ENCODE measurements at places on chromosomes 5 and 9. TPM values are rescaled to one million over a fixed set of nuclear protein-coding genes. Genes with fewer than 3 reads are reported as not detected.

DNA sequence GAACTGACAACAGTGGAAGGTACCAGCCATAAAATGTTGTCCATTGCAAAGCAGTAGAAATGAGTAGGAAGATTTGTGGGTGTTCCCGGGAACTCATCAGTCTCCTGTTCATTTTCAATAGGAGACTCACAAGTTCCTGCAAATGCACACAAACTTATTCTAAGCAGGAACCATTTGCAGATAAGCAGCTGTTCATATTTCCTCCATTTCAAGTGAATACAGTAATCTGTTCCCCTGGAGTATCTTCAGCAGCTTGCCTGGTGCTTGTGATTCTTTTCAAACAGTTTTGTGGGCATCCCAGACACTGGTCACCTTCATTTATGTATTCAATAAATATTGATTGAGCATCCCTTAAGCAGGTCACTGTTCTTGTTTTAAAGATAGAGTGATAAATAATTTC lies 1315.5 kb upstream of the C9orf72 start:
- no peak for DNase-seq
- no peak overlapping the region for H3K4me3 ChIP-seq
- no peaks in the 10 kb centered on the region for H3K36me3 ChIP-seq
- H3K27me3 ChIP-seq = no peaks in the 10 kb centered on the region
- no peak overlapping the region for H3K27ac ChIP-seq

DNA sequence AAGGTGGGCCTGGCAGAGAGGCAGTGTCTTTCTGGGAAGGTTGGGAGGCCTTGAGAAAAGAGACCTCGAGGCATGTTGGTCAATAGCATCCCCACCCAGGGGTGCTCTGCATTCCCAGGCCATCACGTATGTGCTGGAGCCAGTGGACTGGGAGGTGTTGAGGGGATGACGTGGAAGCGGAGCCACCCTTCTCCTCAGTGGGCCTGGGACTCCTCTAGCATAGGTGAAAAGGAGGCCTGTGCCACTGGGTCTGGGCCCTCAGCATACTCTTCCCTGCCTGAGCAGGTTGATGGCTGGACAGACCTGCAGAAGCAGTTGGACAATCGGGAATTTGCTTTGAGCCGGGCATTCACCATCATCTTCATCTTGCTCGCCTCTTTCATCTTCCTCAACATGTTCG lies 25.5 kb downstream of the PITX1 start:
- no peak overlapping the region for H3K4me3 ChIP-seq
- no peak for DNase-seq
- H3K27ac ChIP-seq = no peak overlapping the region
- no peaks in the 10 kb centered on the region for H3K36me3 ChIP-seq
- H3K4me1 ChIP-seq = no peaks in the 10 kb centered on the region

Gene NELFB
- 20.4 TPM for total RNA-seq

GRCh38 chr9:112233769-112234168 lies 58.7 kb upstream of the SUSD1 start:
- H3K27me3 ChIP-seq = no peaks in the 10 kb centered on the region
- DNase-seq = no peak
- no peak overlapping the region for H3K27ac ChIP-seq

Gene NEUROG1
- 0.14 TPM for total RNA-seq

- no peaks in the 10 kb centered on the region for H3K27me3 ChIP-seq
- no peak overlapping the region for H3K27ac ChIP-seq
- H3K4me3 ChIP-seq = no peak overlapping the region
These were observed 28.1 kb upstream of the DAB2 start for GRCh38 chr5:39452846-39453245.

- no peaks in the 10 kb centered on the region for H3K36me3 ChIP-seq
- H3K4me1 ChIP-seq = no peaks in the 10 kb centered on the region
- H3K27me3 ChIP-seq = no peaks in the 10 kb centered on the region
These were observed 58.0 kb downstream of the ANKRD33B start for GRCh38 chr5:10621832-10622231.

DNA sequence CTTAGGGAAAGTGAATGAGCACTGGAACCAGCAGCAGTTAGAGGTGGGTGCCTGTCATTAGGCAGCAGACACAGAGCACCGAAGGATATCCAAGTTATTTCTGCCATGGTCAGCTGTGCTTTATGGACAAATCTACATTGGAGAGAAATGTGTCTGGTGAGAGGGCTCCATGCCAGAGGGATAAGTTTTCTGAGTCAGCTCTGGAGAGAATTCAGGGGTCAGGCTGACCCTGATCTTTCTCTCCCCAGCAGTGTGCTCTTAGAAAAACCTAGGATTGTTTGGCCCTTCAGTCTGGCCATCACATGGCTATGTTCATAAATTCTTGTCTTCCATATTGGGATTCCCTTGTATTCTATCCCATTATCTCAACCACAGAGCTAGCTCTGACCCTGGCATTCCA lies 8.9 kb upstream of the IL17B start:
- no peaks in the 10 kb centered on the region for H3K36me3 ChIP-seq
- H3K27ac ChIP-seq = no peak overlapping the region
- H3K4me3 ChIP-seq = no peak overlapping the region
- no peaks in the 10 kb centered on the region for H3K27me3 ChIP-seq

All from thymus (tissue), 14 donors.